ENCODE measurements at places on chromosomes 5 and 9.

DNA sequence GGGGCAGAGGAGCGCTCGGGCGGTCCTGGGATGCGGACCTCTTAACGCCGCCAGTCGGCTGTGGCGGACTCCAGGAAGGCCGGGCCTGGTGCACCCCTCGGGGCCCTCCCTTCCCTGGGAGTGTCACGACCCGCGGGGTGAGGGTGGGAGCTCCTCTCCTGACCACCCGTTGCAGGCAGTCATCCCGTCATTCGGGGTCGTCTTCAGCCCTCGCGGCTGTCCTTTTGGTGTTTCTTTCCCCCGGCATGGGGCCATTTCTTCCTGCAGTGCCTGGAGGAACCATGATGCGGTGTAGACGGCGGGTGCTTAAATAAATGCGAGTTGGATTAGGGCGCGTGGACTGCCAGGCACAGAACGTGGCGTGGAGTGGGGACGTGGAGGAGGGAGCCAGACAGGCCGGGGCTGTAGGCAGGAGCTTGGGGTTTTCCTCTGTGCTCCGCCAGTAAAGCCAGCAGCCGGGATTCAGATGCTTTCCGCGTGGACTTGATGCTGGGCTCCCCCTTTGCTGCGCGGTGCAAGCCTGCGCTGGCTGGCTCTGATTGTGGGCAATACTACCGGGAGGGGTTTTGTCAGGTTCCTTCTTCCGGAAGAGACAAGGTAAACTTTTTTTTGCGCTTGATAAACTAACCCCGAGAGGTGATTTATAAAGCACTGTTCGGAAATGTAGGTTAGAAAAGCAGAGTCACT lies 868 bp downstream of the KDM4C start:
- DNase-seq = no peak

- DNase-seq = peak; percentile 21
Observed at GRCh38 chr5:126066836-126067235, 356.4 kb upstream of the GRAMD2B start.

DNA sequence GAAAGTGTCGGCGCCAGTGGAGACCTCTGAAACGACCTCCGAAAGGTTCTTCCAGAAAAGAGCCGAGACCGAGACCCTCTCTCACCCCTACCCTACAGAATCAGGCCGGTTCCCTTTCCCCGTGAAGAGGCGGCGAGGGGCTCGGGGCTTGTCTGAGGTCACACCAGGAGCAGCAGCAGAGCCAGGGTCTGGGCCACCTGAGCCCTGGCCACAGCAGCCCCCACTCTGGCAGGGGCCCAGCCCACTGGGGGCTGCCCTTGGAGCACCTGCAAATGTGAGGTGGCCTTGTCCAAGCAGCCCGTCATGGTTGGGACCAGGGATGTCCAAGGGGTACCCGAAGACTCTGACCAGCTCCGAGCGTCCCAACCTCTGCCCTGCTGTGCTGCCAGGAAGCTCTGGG lies 9.2 kb downstream of the AGPAT2 start:
- no peak for DNase-seq

- peak; percentile 97 for DNase-seq
Observed at GRCh38 chr5:137310051-137310730, 188.9 kb downstream of the SPOCK1 start.

- no peak for DNase-seq
Observed at GRCh38 chr9:21144603-21145002, 3.0 kb upstream of the IFNW1 start.

- no peak for DNase-seq
Observed at GRCh38 chr9:3361116-3361515, 164.7 kb downstream of the RFX3 start.

DNA sequence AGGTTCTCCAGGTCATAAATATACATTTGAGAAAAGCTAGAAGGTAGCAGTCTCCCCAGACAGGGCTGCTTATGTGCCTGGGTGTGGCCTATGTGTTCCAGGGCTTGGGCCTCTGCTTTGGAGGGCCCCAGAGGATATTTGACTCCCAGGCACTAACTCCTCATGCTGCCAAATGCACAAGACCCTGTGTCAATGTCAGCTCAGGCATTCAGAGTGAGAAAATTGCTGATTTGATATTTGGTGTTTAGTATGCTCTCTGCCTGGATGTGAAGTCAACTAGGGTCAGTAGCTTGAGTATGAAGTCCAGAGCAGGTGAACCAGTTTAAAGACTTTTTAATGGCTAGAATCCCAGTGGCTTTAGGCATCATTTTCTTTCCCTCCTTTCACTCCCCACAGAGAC lies 57.5 kb upstream of the IL7R start:
- no peak for DNase-seq

GRCh38 chr5:143646961-143647360 lies 165.0 kb upstream of the HMHB1 start:
- DNase-seq = no peak

GRCh38 chr5:144187699-144188294 lies 17.1 kb downstream of the KCTD16 start:
- peak; percentile 98 for DNase-seq

DNA sequence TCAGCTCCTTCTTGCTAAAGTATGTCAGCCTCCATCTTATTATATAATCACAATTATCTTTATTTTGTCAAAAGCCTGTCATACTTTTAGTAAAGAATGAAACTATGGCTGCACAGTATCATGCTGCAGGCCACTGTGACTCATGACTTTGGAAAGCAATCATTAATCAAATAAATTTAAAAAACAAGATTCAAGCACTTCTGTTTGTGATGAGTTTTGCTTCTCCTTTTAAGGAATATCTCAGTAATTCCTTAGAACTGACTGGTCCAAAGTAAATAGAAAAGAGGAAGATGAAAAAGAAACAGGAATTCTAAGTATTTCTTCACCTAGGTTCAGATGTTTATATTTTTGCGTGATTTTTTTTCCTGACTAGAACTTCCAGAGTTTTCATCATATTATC lies 83.1 kb downstream of the EDIL3 start:
- DNase-seq = peak; percentile 70

DNA sequence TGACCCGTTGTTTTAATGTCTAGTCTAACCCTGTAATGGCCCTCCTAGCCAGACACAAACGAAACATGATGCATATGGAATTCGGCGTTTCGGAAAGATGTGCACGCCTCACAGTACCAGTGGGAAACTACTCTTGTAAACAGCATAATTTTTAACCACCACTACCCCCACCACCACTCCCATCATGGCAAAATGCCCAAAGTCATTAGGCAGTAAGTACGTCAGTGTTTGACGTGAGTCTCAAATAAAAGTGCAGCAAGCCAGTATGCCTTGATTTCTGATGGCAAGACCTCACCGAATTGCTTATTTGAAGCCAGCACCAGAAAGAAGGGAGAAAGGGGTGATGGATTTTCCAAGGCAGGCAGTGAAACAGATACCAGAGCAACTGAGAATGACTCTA lies 71.4 kb downstream of the ADRB2 start:
- DNase-seq = no peak

Measured in fibroblast of the aortic adventitia (primary cell).